ENCODE measurements at places on chromosomes 13 and 19. TPM values are rescaled to one million over a fixed set of nuclear protein-coding genes. Genes with fewer than 3 reads are reported as not detected.

DNA sequence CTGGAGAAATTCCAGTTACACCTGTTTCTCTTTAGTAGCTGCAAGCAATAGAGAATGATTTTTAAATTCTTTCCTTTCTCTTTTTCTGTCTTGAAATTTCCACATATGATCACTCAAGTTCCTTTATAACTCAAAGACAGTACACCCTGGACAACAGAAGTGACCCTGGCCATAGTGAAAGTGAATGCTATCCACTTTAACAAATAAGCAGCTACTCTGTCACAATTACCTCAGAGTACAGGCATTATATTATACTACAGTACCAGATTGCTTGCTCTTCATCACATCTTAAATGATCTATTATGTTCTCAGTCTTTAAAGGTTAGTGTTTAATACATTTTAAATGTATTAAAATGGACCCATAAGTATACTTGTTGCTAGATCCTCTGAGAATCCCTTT lies 136.2 kb downstream of the KLF12 start:
- DNase-seq = no peak

GRCh38 chr19:50777830-50778303 lies 7.6 kb downstream of the GPR32 start:
- no peak for DNase-seq

- no peak for DNase-seq
Observed at GRCh38 chr19:33214596-33214995, 11.1 kb downstream of the SLC7A10 start.

DNA sequence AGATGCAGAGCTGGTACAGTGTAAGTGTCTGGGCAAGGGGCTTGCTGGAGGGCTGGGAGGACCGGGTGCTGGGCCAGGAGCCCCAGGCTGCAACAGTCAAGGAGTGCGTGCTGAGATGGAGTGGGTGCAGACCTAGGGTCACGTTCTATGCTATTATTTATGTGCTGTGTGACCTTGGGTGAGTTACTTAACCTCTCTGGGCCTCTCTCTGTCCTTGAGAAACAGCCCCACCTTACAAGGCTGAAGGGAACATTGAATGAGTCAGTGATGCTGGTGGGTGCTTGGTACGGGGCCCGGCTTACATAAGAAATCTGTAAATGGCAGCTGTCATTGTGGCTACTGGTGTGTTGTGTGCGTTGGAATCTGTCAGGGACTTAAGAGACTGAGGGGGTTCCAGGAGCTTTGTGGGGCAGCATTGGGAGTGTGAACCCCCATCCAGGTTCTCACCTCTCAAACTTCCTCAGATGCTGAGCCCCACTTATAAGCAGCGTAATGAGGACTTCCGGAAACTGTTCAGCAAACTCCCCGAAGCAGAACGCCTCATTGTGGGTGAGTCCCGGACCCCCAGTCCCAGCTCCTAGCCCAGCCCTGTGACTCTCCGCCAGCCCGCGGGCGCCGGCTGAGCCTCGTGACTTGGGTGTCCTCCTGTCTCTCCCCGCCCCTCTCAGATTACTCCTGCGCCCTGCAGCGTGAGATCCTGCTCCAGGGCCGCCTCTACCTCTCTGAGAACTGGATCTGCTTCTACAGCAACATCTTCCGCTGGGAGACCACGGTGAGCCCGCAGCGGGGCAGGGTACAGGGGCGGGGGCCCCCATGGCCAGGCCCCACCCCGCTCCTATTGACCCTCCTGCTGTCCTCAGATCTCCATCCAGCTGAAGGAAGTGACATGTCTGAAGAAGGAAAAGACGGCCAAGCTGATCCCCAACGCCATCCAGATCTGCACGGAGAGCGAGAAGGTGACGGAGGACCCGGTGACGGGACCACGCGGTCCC lies 9.6 kb downstream of the GRAMD1A start:
- DNase-seq = no peak

GRCh38 chr13:95236774-95237173 lies 64.5 kb downstream of the ABCC4 start:
- no peak for DNase-seq

GRCh38 chr13:66414066-66414800 lies 815.9 kb downstream of the PCDH9 start:
- no peak for DNase-seq

- peak; percentile 90 for DNase-seq
Observed at GRCh38 chr19:345320-345879, 804 bp upstream of the MIER2 start.

DNA sequence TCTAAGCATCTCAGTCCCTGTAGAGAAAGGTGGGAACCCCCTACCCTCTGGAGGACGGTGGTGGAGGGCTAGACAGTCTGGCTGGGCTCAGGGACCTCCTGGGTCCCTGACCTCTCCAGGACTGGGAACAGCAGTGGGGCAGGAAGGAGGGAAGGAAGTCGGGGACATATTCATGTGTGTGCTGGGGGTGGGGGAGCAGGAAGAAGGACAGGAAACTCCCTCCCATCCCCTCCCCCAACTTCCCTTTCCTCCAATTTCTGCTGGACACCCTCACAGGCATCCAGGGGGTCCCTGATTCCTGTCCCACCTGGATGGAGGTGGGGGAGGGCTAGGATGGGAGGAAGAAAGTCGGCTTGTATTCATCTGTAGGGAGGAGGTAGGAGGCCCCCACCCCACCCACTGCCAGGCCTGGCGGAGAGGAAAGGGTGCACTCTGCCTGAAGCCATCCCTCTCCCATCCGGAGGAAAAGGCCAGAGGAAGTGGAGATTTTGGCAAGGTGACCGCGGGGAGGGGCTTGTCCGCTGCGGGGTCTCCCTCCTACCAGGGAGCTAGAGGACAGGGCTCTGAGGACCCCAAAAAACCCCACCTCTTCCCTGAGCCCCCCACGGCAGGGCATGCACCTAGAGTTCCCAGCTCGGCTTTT lies 2.3 kb downstream of the NOVA2 start:
- DNase-seq = no peak

DNA sequence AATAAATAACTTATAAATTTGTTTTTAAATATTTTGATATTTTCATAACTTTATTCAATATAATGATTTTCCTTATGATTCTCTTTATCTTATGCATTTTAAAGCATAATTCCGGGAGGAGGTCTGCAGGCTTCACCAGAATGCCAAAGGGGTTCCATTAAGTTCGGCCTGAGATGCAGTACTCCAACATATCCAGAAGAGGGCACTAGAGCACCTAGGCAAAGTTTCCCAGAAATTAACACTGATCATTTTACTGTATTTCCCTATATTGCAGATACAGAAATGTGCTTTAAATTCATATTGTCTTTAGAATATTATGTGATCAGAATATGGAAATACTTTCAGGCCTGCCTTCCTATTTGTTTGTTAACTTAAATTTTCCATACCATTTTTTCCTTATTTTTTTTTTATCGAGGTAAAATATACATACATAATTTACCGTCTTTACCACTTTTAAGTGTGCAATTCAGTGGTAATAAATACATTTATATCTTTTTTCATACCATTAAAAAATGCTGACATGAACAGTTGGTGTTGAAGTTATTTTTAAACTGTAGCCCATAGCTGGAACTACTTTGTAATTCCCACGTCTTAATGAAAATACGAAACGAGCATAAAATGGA lies 58.9 kb upstream of the TM9SF2 start:
- no peak for DNase-seq

DNA sequence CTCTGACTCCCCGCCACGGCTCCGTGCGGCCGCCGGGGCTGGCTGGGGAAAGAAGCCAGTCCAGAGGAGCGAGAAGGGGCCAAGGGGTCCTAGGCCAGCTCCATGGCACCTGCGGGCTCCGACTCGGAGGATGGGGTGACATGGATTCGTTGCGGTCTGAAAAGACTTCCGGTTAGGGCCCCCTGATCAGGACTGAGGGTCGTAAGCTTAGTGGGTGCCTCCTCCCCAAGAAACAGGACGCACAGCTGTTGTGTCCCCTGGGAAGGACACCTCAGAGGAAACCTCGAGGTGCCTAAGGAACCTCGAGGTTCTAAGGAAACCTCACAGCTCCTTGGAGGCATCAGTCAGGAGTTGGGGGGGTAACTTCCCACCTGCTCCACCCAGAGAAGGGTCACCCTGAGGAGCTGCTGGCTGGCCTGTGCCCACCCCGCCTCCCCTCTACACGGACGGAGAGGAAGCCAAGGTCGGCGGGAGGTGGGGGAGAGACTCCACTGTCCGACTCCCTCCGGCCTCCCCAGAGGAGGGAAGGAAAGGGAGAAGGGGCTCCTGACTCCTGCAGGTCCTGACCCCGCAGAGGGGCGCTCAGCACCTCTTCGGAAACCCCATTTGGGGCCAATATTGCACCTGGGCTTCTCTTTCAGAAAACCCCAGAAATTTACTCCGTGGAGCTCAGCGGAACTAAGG lies 855 bp downstream of the ATP12A start:
- no peak for DNase-seq

DNA sequence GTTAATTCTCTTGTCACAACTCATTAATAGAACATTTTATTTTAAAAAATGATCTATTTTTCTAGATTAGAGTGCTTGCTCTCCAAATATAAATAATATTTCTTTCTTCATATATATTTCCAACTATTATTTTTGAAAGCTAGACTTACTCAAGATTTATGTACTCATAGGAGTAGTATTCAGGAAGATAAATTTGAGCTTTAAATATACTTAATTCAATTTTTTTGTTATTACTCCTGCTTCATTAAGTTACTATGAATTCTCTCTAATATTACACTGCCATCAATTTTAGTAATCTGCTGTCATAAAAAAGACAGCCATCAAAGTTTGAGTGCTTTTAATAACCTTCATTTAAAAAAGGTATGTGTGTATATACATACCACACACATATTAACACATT lies 161.9 kb upstream of the PCDH9 start:
- DNase-seq = no peak

GRCh38 chr13:37978680-37979079 lies 109.1 kb upstream of the TRPC4 start:
- no peak for DNase-seq

DNA sequence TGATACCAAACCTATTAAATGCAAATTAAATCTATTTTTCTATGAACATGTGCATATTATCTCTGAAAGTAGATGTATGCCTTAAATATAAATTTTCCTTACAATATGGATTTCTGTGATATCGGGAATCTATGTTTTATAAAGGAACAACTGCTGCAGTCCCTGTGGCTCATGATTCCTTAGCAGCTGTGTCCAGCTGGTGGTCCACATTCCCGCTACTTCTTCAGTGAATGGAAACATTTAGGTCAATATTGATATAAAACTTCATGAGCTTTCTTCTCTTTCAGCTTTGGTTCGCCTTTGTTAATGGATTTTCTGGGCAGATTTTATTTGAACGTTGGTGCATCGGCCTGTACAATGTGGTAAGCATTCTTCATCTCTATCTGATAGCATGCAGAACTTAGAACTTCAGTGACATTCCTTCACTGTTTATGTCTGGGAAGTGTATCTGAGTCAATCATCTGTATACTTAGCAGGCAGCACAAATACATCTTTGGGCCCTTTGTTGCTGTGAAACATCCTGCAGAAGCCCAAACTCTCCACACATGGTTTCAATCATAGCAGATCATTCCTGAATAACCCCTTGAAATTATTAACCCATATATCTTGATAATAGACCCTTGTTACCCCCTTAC lies 223.9 kb downstream of the SHISA2 start:
- no peak for DNase-seq

GRCh38 chr13:40446365-40446764 lies 220.1 kb downstream of the FOXO1 start:
- DNase-seq = no peak

- DNase-seq = no peak
Observed at GRCh38 chr13:80379245-80379644, 38.3 kb upstream of the SPRY2 start.

GRCh38 chr19:1445932-1446712 lies 3.8 kb upstream of the APC2 start:
- DNase-seq = no peak

GRCh38 chr19:36169084-36169760 lies 17.0 kb upstream of the COX7A1 start:
- no peak for DNase-seq

GRCh38 chr13:23753458-23753857 lies 135.7 kb downstream of the MIPEP start:
- no peak for DNase-seq

- no peak for DNase-seq
Observed at GRCh38 chr13:99507986-99508385, 6.7 kb downstream of the TM9SF2 start.

- DNase-seq = no peak
Observed at GRCh38 chr19:31154021-31154420, 195.2 kb downstream of the TSHZ3 start.

DNA sequence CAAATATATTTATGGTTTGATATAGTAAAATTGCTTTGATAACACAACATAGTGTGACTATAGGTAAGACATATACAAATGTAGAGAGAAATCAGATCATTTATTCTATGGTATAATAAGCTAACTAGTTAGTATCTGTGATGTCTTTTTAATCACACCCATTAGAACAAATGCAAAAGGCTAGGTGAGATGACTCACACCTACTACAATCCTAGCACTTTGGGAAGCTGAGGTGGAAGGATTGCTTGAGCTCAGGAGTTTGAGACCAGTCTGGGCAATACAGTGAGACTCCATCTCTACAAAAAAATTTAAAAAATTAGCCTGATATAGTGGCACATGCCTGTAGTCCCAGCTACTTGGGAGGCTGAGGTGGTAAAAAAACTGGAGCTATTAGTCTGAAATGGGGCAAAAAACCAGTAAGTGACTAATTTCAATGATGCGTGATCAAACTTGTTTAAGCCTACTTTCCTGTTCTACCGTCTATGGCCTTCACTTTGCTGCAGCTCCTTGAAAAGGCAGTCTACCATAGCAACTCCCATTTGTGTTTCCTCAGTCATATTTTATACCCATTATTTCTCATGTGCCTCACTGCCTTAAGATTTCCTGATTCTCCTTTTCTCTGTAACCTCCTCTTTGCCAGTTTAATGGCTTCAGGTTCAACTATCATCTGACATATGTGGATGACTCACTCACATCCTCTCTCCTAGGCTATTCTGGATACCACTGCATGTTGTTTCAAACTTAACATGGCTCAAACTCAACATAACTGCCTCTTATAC lies 12.5 kb downstream of the ALG5 start:
- DNase-seq = no peak

- no peak for DNase-seq
Observed at GRCh38 chr19:2987797-2988196, 10.4 kb downstream of the TLE6 start.

GRCh38 chr19:11100049-11100448 lies 10.8 kb downstream of the LDLR start:
- no peak for DNase-seq

Gene ZNF112
- total RNA-seq = 7.1 TPM

Gene ZFR2
- not detected for total RNA-seq

Gene VSTM2B
- not detected for total RNA-seq

Gene ZNF253
- 6.1 TPM for total RNA-seq

Gene AMH
- 10.2 TPM for total RNA-seq

Gene CBLC
- not detected for total RNA-seq

Gene CYP2F1
- total RNA-seq = not detected

Gene ZNF763
- 1.1 TPM for total RNA-seq

Gene PSG11
- total RNA-seq = not detected

Gene PGLYRP2
- not detected for total RNA-seq

Gene CACNA1A
- 0.58 TPM for total RNA-seq

Gene RNF225
- total RNA-seq = not detected

Gene IGFL2
- total RNA-seq = 0.55 TPM

Gene PRX
- total RNA-seq = 4.9 TPM

Gene CLEC11A
- total RNA-seq = 5.4 TPM

Gene ZNF729
- not detected for total RNA-seq

Gene LSM4
- 73.0 TPM for total RNA-seq

Gene SLC27A5
- 9.3 TPM for total RNA-seq

All from chondrocyte (in vitro differentiated cells).